ENCODE measurements at places on chromosomes 7 and 10. TPM values are rescaled to one million over a fixed set of nuclear protein-coding genes. Genes with fewer than 3 reads are reported as not detected.
A peak's percentile ranks its signal among the peaks of the same experiment; 100 is the strongest.

GRCh38 chr7:55017841-55018240 lies 976 bp upstream of the EGFR start:
- H3K27me3 ChIP-seq = peaks cover 88% of the 10 kb centered on the region
- H3K4me1 ChIP-seq = no peaks in the 10 kb centered on the region
- no peaks in the 10 kb centered on the region for H3K36me3 ChIP-seq

GRCh38 chr10:6012121-6012905 lies 35.0 kb upstream of the IL15RA start:
- DNase-seq = no peak
- H3K27me3 ChIP-seq = no peaks in the 10 kb centered on the region
- H3K36me3 ChIP-seq = no peaks in the 10 kb centered on the region
- no peak overlapping the region for H3K4me3 ChIP-seq
- no peaks in the 10 kb centered on the region for H3K4me1 ChIP-seq
- no peak overlapping the region for H3K27ac ChIP-seq

Gene HDAC9
- 28.6 TPM for total RNA-seq

Gene TSPAN33
- 34.5 TPM for total RNA-seq

Gene TAS2R5
- total RNA-seq = 3.9 TPM

DNA sequence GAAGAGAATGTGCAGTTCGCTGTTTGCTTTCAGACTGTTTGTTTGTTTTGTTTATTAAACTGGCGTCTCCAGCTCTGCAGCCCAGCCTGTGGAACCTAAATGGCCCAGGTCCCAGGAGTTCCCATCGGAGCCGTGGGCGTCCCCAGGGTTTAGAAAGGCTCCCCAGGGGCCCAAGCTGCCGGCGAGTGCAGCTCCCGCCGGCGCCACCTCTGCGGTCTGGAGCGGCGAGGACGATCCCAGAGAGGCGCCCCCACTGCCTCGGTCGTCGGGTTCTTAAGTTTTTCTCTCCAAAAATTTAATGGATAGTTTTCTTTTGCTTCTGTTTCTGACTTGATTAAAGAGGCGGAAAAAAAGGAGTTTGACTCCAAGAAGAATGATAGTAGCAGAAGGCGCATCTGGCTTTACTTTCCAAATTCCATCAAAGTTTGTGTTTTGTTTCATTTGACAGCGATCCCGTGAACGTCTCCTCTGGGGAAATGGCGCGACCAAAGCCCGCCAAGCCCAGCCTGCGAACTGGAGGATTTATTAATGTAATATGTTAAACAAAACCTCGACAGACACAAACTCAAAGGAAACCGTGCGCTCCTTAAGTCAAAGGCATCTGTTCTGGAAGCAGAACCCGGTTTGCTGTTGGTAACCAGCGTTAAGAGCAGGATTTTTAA lies 718 bp upstream of the FZD1 start:
- H3K27me3 ChIP-seq = peaks cover 84% of the 10 kb centered on the region
- H3K27ac ChIP-seq = no peak overlapping the region
- no peaks in the 10 kb centered on the region for H3K36me3 ChIP-seq
- DNase-seq = peak; percentile 76

Gene COL28A1
- 0.60 TPM for total RNA-seq

Gene ANXA8
- not detected for total RNA-seq

GRCh38 chr10:30811276-30812017 lies 181.9 kb upstream of the LYZL2 start:
- no peak overlapping the region for H3K4me3 ChIP-seq
- DNase-seq = no peak
- peaks cover 9% of the 10 kb centered on the region for H3K4me1 ChIP-seq
- no peaks in the 10 kb centered on the region for H3K27me3 ChIP-seq

DNA sequence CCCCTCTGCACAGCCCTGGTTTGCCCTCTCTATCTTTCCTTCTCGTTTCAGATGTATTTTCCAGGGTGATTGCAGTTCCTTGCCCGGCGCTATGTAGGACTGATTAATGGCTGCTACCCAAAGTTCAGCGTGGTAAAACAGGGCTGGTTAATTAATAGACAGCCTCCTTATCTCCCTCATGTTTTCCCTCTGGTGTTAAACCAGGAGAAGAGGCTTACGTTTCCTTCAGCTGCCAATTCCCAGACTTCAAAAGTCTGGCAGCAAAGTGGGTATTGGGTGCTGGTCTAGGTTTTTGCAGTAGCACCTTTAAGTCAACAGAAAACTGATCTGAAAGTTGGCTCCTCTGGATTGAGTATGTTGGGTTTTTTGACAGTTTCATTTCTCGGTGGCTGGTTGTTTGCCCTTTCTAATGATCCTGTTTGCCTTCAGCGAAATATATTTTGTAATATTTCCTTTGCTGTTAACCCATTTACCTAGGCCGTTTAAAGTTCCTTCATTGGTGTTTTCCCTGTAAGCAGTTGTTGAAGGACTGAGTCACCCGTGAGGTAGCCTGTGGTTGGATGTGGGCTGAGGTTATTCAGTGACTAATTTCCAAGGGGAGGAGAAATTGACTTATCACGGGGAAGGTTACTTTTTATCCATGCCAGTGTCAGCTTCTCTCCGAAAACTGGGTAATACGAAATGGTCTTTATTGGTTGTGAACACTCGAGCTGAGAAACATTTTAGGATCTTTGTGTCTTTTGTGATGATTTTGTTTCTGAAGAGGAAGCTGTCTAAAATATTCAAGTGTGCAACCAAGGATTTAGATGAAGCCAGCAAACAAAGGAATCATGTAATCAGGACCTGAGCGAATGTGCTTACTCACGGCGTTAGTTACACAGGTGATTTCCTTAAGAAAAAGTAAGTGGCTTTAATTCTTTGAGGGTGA lies 257.2 kb downstream of the KIAA1217 start:
- DNase-seq = no peak
- no peak overlapping the region for H3K4me3 ChIP-seq
- peaks cover 3% of the 10 kb centered on the region for H3K4me1 ChIP-seq
- H3K27ac ChIP-seq = no peak overlapping the region

Gene TRDMT1
- total RNA-seq = 26.4 TPM

Gene ZFYVE27
- 13.7 TPM for total RNA-seq

Gene NFKB2
- 4.0 TPM for total RNA-seq

GRCh38 chr10:10589540-10590303 lies 427.9 kb upstream of the CELF2 start:
- no peaks in the 10 kb centered on the region for H3K27me3 ChIP-seq
- no peaks in the 10 kb centered on the region for H3K36me3 ChIP-seq
- no peak for DNase-seq
- H3K4me1 ChIP-seq = peaks cover 13% of the 10 kb centered on the region
- H3K4me3 ChIP-seq = no peak overlapping the region
- H3K27ac ChIP-seq = no peak overlapping the region

Gene GPR15LG
- not detected for total RNA-seq

GRCh38 chr10:533186-533585 lies 156.3 kb downstream of the DIP2C start:
- no peaks in the 10 kb centered on the region for H3K36me3 ChIP-seq
- no peak overlapping the region for H3K4me3 ChIP-seq
- no peaks in the 10 kb centered on the region for H3K4me1 ChIP-seq

GRCh38 chr7:10463701-10464100 lies 510.0 kb upstream of the PHF14 start:
- no peak overlapping the region for H3K27ac ChIP-seq
- no peaks in the 10 kb centered on the region for H3K4me1 ChIP-seq
- no peak overlapping the region for H3K4me3 ChIP-seq
- DNase-seq = no peak
- H3K27me3 ChIP-seq = no peaks in the 10 kb centered on the region

DNA sequence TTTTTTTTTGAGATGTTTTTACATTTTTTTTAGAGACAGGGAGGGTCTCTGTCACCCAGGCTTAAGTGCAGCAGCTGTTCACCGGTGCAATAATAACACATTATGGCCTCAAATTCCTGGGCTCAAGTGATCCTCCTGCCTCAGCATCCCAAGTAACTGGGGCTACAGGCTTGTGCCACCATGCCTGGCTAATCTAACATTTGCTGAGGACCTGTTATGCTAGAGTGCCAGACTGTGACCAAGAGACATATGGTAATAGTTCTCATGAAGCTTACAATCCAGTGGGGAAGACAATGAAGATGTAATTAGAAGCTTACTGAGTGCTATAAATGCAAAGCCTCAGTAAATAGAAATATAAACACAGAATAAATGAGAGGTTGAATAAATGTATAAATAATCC lies 17.6 kb upstream of the ORC5 start:
- H3K27ac ChIP-seq = no peak overlapping the region
- H3K4me1 ChIP-seq = no peaks in the 10 kb centered on the region

DNA sequence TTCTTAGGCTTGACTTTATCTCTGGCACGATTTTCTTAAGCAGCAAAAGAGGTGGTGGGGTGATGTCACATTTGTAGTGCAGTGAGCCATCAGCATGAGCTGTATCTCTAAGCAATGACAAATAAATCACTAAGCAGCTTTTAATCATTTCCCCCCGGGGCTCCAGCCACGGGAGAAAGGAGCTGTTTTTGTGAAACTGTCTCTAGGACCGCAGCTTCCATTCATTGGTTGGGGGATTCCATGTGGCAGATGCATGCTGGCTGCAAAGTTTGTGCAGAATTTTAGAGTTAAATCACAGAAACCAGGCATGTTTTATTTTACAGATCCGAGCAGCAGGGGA lies 464 bp downstream of the KIAA1217 start:
- H3K36me3 ChIP-seq = no peaks in the 10 kb centered on the region
- H3K4me1 ChIP-seq = peaks cover 55% of the 10 kb centered on the region
- no peaks in the 10 kb centered on the region for H3K27me3 ChIP-seq
- peak; percentile 46 for DNase-seq
- peak overlapping the region; percentile 56 for H3K4me3 ChIP-seq

Gene RNF148
- total RNA-seq = 0.40 TPM

DNA sequence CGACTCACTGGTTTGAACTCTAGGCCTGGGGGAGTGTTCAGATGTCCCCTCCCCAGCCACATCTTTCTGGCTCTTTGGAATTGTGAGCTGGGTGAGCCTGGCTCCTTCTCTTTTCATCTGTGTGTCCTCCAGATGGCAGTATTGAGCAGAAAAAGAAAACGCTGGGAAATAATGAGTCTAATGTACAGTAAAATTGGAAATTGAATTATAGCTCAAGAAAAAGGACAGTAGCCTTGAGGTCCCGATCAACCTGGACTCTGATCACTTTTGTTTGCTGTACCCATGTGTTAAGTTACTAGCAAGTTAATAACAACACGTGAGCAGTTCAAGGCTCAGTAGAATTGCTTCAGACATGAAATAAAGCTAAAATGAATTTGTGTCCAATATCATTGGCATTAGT lies 77.9 kb downstream of the SNX10 start:
- H3K36me3 ChIP-seq = no peaks in the 10 kb centered on the region
- peak; percentile 56 for DNase-seq
- H3K4me3 ChIP-seq = no peak overlapping the region
- H3K27me3 ChIP-seq = peaks cover 8% of the 10 kb centered on the region

Gene AKR1C8
- total RNA-seq = not detected

DNA sequence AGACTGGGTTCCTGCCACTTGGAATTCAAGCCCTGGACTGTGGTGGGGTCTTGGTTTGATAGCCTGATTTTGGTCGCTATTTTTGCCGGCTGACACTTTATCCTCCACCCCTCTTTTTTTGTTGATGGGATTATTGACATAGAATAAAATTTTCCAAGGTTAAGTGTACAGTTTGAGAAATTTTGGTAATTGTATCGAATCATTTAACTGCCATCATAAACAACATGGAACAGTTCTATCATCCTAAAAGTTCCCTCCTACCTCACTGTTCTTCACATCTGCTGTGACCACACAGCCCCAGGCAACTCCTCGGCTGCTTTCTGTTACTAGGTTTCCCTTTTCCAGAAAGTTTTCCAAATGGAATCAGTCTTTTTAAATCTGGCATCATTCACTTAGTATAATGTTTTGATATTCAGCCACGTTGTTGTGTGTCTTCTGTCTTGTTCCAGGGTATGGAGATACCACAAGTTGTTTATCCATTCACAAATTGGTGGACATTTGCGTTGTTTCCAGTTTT lies 50.6 kb upstream of the STEAP1B start:
- no peaks in the 10 kb centered on the region for H3K36me3 ChIP-seq
- no peak for DNase-seq
- peak overlapping the region; percentile 61 for H3K4me3 ChIP-seq
- H3K27ac ChIP-seq = no peak overlapping the region
- peaks cover 4% of the 10 kb centered on the region for H3K4me1 ChIP-seq
- H3K27me3 ChIP-seq = peaks cover 14% of the 10 kb centered on the region

GRCh38 chr7:108246227-108246837 lies 116.2 kb upstream of the LAMB4 start:
- peaks cover 32% of the 10 kb centered on the region for H3K4me1 ChIP-seq
- H3K4me3 ChIP-seq = no peak overlapping the region
- peak overlapping the region; percentile 82 for H3K27ac ChIP-seq

Gene BAG3
- total RNA-seq = 6.7 TPM

DNA sequence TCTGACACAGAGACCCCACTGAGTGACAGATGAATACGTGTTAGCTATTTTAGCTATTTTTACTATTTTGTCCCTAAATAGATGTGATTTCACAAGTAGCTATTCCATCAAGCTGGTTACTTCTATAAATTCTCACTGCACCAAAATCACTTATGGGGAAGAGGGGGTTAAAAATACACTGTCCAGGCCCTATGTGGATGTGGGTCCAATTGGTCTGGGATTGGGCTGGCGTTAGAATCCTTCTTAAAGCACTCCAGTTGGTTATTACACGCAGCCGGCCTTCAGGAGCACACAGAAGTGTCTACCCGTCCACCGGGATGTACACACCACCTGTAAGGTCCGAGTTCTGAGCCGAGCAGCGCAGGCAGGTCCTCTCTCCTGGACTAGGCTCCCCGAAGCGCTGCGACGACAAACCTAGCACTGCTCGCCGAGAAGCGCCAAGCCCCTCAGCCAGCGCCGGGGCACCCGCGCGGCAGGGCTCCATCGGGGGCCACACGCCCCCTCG lies 222.3 kb upstream of the MKLN1 start:
- H3K4me1 ChIP-seq = peaks cover 15% of the 10 kb centered on the region
- H3K36me3 ChIP-seq = no peaks in the 10 kb centered on the region
- no peak for DNase-seq
- H3K27ac ChIP-seq = no peak overlapping the region
- peak overlapping the region; percentile 74 for H3K4me3 ChIP-seq

DNA sequence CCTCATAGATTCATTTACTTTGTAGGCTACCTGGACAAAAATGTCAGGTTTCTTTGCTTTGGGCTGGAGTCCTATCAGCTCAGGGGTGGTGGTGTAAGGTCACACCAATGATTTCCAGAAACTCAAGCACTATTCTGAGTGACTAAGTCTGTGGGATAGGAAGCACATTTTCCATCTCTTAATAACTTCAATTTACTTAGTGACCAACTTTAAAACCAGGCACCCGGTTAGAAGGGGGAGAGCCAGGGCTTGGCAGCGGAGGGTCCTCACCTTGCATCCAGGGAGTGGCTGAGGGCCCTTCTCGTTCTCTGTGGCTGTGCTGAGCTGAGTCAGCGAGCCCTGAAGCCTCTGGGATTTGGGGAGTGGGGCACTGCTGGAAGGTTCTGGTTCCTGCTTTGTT lies 6.7 kb downstream of the CHST3 start:
- H3K4me1 ChIP-seq = peaks cover 9% of the 10 kb centered on the region
- H3K36me3 ChIP-seq = no peaks in the 10 kb centered on the region
- no peak for DNase-seq
- peaks cover 4% of the 10 kb centered on the region for H3K27me3 ChIP-seq
- H3K4me3 ChIP-seq = no peak overlapping the region

Gene MMP21
- not detected for total RNA-seq

- H3K27ac ChIP-seq = no peak overlapping the region
- no peak overlapping the region for H3K4me3 ChIP-seq
- no peak for DNase-seq
- no peaks in the 10 kb centered on the region for H3K27me3 ChIP-seq
Observed at GRCh38 chr7:47938574-47939165, 9.6 kb downstream of the PKD1L1 start.

GRCh38 chr7:55588379-55588699 lies 16.0 kb upstream of the VOPP1 start:
- no peaks in the 10 kb centered on the region for H3K4me1 ChIP-seq
- H3K27ac ChIP-seq = no peak overlapping the region
- no peak for DNase-seq
- H3K4me3 ChIP-seq = no peak overlapping the region
